ENCODE measurements at places on chromosomes 12 and 14.

GRCh38 chr12:101015044-101015443 is 195.0 kb downstream of the SLC5A8 start:
- no peak for DNase-seq

DNA sequence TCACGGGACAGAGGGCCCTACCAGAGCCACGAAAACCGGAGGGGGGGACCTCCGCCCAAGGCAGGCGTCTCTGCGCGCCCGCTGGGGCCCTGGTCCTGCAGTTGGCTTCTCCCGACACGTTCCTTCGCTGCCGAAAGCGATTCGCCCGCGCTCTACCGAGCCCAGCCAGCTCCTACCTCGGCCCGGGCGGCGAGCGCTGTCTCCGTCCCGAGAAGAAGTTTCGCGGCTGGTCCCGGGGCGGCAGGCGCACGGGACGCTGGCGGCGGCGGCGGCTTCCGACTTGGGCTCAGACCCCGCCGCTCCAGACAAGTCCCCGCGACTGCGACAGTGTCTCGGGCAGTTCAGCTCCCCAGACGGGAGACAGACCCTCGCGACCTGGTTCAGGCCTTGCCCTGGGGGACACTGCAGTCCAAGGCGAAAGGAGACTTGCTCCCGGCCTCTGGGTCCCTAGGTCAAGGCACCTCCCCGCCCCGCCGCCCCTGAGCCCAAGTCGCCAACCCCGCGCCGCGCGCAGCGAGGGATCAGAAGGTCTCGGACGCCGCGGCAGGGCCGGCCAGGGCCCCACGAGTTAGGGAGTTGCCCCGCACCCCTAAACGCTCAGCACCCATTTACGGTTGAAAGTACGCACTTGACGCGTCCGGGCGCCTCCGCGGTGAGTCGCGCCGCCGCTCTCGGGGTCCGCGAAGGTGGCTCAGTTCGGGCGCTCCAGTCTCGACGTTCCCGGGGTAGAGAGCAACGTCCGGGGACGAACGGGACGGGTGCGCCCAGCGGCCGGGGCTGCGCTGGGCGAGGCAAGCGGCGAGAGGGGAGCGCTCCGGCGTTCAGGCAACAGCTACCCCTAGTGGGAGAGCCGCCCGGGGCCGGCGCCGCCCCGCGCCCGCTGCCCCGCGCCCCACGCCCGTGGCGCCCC is 1.4 kb upstream of the DIO3 start:
- no peak for DNase-seq

- no peak for DNase-seq
These were observed 33.7 kb downstream of the ERH start for GRCh38 chr14:69364378-69364777.

GRCh38 chr12:15011162-15011561 is 38.3 kb downstream of the PDE6H start:
- no peak for DNase-seq

DNA sequence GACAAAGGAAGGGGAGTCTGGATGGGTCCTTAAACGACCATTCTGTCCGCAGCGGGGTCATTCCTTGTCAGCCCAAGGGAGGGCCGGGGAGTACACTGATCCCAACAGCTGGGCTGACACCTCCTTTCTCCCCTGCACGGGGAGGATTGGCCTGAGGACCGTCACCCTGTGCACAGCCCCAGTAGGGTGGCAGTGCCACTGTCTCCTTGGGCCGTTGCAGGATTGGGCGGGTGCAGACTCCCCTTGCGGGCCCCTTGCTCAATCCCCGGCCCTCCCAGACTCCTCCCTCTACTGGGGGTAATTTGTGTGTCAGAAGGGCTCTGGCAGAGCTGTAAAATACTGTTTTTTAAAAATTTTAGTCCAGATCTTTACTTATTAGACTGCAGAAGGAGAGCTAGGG is 12.6 kb upstream of the AMN start:
- DNase-seq, result no peak

DNA sequence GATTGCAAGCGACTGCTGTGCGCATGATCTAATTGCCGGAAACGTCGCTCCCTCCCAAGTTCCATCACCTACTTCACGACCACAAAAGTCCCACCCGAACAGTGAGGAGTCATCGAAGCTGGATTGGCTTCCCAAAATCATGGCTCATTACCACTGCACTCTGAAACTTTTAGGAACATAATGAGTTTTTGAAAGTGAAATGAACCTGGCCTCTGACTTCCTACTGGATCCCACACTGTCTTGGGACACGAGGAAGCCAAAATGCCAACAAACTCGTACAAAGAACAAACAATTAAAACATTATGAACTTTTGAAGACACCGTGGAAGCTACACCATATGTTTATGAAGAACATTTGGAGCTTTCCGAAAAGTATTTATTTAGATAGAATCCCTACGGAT is 334.8 kb upstream of the TMPO start:
- no peak for DNase-seq

- no peak for DNase-seq
These were observed 87.9 kb downstream of the ATP23 start for GRCh38 chr12:58029260-58029659.

DNA sequence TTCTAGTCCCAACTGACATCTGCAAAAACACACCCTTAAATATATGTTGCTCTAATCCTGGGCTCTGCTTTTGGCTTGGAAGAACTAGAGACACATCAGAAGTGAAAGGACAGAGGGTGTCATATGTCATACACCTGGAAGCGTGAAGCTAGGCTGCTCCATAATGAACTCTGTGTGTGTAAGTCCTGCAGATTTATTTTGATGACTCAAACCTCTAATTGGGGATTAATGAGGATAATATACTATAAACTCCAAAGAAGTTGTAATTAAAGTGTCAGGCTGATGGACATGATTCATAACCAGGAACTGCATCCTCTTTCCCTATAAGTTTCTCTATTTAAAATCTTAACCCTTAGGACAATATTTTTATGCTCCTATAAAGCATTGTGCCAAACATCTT is 4.4 kb upstream of the KCNK10 start:
- no peak for DNase-seq

DNA sequence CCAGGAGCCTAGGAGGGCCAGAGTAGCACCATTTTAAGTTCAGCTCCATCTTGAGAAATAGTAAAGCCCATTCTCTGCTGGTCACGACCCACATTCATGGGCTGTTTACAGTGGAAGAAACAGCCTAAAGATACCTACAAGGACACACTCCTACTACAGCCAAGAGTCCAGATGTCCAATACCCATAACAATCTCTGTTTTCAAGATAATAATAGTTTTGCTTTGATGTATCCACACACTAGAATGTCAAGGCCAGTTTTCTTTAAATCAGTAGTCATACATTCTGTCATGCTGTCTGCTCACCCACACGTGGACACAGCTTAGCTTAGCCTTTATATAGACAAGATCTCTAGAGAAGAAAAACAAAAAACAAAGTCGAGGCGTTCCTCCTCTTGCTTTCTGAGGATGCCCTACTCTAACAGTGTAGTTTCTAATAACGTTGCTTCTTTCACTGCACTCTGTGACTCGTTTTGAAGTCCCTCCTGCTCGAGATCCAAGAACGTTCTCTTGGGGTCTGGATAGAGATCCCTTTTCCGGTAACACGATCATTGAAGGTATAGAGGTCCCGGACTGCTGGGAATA is 17.9 kb upstream of the ETFBKMT start:
- DNase-seq, result no peak

- no peak for DNase-seq
These were observed 133.3 kb downstream of the RMST start for GRCh38 chr12:97595936-97596335.

GRCh38 chr12:95767703-95768102 is 22.9 kb downstream of the NTN4 start:
- no peak for DNase-seq

All from head of caudate nucleus (tissue), 42 donors.